Naive thymus-derived CD8-positive, alpha-beta T cell (primary cell): ENCODE measurements at places on chromosomes 5 and 9. TPM values are rescaled to one million over a fixed set of nuclear protein-coding genes. Genes with fewer than 3 reads are reported as not detected.

Gene FBP1
- total RNA-seq, result 6.8 TPM

- peaks cover 34% of the 10 kb centered on the region for H3K36me3 ChIP-seq
- H3K4me1 ChIP-seq, result peaks cover 4% of the 10 kb centered on the region
- H3K27me3 ChIP-seq, result no peaks in the 10 kb centered on the region
- H3K27ac ChIP-seq, result no peak overlapping the region
- no peak overlapping the region for H3K4me3 ChIP-seq
- DNase-seq, result no peak
Measured at GRCh38 chr9:105359892-105360291, 87.9 kb upstream of the FSD1L start.

GRCh38 chr5:113367586-113367985 lies 67.2 kb downstream of the TSSK1B start:
- H3K4me1 ChIP-seq, result no peaks in the 10 kb centered on the region
- H3K27ac ChIP-seq, result no peak overlapping the region
- no peak overlapping the region for H3K4me3 ChIP-seq
- peaks cover 12% of the 10 kb centered on the region for H3K36me3 ChIP-seq
- DNase-seq, result no peak

Gene ARL14EPL
- not detected for total RNA-seq

DNA sequence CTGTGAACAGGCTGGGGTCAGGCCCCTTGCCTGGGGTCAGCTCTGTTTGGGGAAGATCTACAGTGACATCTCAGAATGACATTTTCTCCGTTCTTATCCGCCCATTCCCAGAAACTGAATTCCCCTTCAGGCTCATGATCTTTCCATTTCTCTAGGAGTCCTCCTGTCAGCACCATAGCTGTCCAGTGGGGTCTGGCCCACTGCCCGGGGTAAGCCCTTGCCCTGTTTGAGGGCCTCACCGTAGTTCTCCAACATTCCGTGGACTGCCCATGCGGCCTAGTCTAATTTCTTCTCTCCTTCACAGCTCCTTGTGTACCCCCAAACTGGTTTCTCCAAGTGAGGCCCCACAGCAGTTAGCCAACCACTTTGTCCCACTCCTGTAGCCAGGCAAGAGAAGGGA lies 68.4 kb downstream of the ENTREP1 start:
- H3K4me3 ChIP-seq, result no peak overlapping the region
- DNase-seq, result no peak
- peaks cover 5% of the 10 kb centered on the region for H3K27me3 ChIP-seq
- no peaks in the 10 kb centered on the region for H3K36me3 ChIP-seq
- no peak overlapping the region for H3K27ac ChIP-seq

DNA sequence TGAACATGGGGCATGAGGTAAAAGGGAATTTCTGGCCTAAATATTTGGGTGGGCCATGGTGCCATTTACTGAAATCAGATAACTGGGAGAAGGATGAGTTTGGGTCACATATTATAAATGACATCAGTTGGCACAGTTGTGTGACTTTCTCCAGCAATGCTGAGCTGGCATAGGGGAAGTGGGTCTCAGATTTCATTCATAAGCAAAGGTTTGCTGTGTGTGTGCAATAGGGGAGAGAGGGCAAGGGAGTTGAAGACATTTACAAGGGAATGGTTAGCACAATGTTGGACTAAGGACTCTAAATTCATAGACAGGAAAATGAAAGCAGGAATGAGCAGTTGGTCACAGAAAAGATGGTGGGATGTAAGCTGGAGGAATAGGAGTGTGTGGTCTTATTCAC lies 47.8 kb upstream of the KLF9 start:
- no peak overlapping the region for H3K27ac ChIP-seq
- peaks cover 7% of the 10 kb centered on the region for H3K4me1 ChIP-seq
- no peak for DNase-seq

DNA sequence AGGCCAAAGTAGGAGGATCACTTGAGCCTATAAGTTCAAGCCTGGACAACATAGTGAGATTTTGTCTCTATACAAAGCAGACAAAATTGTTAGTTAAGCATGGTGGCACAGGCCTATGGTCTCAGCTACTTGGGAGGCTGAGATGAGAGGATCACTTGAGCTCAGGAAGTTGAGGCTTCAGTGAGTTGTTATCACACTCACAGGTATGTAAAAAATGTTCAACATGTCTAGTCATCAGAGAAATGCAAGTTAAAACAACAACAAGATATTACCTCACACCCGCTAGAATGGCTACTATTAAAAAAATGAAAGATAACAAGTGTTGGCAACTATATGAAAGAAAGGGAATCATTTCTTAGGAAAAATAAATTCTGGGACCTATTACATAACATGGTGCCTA lies 341.5 kb upstream of the ST8SIA4 start:
- H3K4me3 ChIP-seq, result no peak overlapping the region
- DNase-seq, result no peak
- no peak overlapping the region for H3K27ac ChIP-seq

Gene CLIC3
- 13.5 TPM for total RNA-seq

Gene KIF12
- not detected for total RNA-seq
